T-cell (primary cell): ENCODE measurements at places on chromosomes 4 and X. TPM values are rescaled to one million over a fixed set of nuclear protein-coding genes. Genes with fewer than 3 reads are reported as not detected.

EDA gene
- 8.2 TPM for total RNA-seq

SLC38A5 gene
- total RNA-seq: 18.0 TPM

ASB9 gene
- total RNA-seq: 0.63 TPM

MCF2 gene
- 1.1 TPM for total RNA-seq

TMEM185A gene
- 25.9 TPM for total RNA-seq

LDB2 gene
- total RNA-seq: not detected

ETDB gene
- not detected for total RNA-seq

ZFP92 gene
- 0.62 TPM for total RNA-seq

PNMA6A gene
- total RNA-seq: 0.54 TPM

PAGE1 gene
- not detected for total RNA-seq

MID2 gene
- total RNA-seq: 14.9 TPM

SGCB gene
- total RNA-seq: 7.7 TPM

GJB1 gene
- total RNA-seq: 0.23 TPM

FGF5 gene
- 0.07 TPM for total RNA-seq

USP26 gene
- total RNA-seq: not detected

HGFAC gene
- not detected for total RNA-seq

GRK4 gene
- 1.8 TPM for total RNA-seq
